Suprapubic skin (tissue), 4 donors: ENCODE measurements at places on chromosomes 1 and 21. TPM values are rescaled to one million over a fixed set of nuclear protein-coding genes. Genes with fewer than 3 reads are reported as not detected.

DNA sequence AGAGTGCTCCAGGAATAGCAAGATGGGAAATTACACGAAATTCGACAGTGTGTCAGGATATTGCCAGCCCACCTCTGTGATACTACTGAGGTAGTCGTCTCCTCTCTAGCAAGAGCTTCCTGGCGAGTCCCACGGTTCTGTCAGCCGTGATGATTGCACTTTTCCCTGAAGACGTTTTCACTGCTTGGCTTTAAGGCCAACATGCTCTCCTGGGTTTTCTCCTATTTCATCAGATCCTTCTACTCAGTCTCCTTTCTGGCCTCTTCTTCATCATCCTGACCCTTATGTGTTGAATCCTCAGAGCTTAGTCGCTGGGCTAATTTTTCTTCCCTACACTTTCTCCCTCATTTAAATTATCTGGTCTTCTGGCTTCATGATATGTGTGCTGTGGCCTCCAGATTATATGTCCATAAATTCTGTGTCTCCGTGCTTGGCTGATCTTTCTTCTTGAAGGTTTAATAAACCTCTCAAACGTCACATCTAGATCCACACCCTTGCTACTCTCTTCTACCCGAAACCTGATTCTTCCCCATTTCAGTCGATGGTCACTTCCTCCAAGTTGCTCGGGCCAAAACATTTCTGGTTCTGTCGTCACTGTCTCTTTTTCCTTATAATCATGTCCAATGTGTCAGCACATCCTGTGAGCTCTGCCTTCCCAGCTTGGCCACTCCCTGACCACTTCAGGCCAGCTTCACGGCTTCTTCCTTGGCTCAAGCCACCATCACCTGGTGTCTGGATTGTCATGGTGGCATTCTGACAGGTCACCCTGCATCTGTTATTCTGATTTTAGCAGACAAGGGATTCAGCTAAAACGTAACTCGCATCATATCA, 12.2 kb downstream of the OR2B11 start:
- no peaks in the 10 kb centered on the region for H3K27me3 ChIP-seq
- H3K36me3 ChIP-seq = no peaks in the 10 kb centered on the region
- DNase-seq = no peak
- no peaks in the 10 kb centered on the region for H3K4me1 ChIP-seq
- H3K4me3 ChIP-seq = no peak overlapping the region
- no peak overlapping the region for H3K27ac ChIP-seq

DNA sequence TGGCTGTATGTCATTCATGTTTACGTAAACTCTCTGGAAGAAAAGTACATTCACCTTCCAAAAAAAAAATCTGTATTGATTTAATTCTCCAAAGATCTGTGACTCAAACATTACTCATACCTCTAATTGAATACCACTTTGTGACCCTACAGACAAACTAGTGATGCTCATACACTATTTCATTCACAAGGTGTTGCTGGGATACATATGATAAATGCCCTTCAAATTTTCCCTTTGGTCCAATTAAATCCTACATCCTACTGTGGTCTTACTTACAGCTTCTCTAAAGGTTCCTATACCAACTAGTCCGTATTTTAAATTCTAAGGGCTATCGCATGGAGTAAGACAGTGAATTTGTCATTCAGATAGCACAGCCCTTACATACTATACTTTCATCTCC, 26.8 kb upstream of the CADM3 start:
- no peak overlapping the region for H3K27ac ChIP-seq
- H3K4me3 ChIP-seq = no peak overlapping the region
- H3K27me3 ChIP-seq = peaks cover 26% of the 10 kb centered on the region
- DNase-seq = no peak
- no peaks in the 10 kb centered on the region for H3K36me3 ChIP-seq
- H3K4me1 ChIP-seq = peaks cover 4% of the 10 kb centered on the region

DNA sequence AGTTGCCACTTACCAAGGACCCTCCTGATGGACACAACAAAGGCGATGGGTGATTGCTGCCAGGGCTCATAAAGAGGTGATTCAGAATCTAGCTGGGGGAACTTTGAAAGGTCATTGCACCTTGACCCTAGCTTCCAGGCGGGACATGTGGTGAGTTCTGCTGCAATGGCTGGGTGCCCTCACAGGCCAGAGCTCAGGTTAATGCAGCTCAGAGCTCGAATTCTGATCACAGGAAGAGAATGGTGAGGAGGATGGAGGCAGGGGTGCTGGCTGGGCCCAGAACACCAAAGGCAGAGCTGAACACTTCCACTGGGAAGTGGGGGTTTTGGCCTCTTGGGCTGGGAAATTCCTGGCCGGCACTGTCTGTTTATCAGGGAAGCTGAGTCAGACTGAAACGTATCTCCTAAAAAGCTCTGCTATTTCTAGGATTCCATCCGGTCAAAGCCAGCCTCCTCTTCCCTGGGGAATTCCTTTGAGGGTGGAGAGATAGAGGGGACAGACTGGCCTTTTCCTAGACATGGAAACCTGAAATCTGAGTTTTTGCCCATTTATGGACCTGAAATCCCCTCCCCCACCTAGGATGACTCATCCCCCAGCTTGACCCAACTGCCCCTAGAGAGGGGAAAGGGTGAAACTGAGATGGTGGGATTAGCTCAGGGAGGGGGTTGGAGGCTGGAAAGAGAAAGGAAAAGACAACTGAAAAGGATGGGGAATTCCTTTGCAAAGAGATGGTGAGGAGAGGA, 27.2 kb downstream of the NUAK2 start:
- DNase-seq = no peak
- peaks cover 9% of the 10 kb centered on the region for H3K4me1 ChIP-seq
- H3K36me3 ChIP-seq = no peaks in the 10 kb centered on the region
- no peaks in the 10 kb centered on the region for H3K27me3 ChIP-seq
- no peak overlapping the region for H3K27ac ChIP-seq

GRCh38 chr1:166884040-166884642, 8.1 kb upstream of the TADA1 start:
- no peak overlapping the region for H3K4me3 ChIP-seq
- H3K4me1 ChIP-seq = peaks cover 4% of the 10 kb centered on the region
- H3K27me3 ChIP-seq = peaks cover 23% of the 10 kb centered on the region
- no peaks in the 10 kb centered on the region for H3K36me3 ChIP-seq
- DNase-seq = no peak
- no peak overlapping the region for H3K27ac ChIP-seq

GRCh38 chr1:234605399-234605982, 4.5 kb downstream of the IRF2BP2 start:
- H3K27ac ChIP-seq = peak overlapping the region; percentile 99
- no peak for DNase-seq
- H3K36me3 ChIP-seq = peaks cover 18% of the 10 kb centered on the region
- H3K4me1 ChIP-seq = peaks cover 53% of the 10 kb centered on the region
- no peaks in the 10 kb centered on the region for H3K27me3 ChIP-seq

DNA sequence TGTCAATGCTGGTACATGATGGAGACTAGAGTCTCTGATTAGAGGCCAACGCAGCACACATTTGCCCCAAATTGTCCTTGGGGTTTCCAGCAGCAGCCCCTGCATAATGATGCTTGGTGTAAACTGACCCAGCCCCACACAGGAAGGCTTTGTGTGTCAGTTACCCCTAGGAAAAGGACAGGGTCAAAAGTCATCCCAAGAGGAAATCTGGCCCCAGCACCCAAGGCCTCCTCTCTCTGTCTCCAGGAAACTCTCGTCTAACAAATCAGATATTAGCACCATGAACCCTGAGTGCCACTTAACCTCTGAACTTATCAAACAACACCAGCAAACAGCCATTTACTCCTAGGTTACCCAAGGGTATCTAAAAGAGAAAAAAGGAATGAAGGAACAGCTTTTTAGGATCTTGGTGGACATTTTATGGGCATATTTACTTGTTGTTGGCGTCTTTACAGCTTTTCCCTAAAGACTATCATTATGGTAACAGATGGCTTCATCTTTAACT, 84.5 kb downstream of the PSMG1 start:
- H3K27me3 ChIP-seq = no peaks in the 10 kb centered on the region
- H3K4me1 ChIP-seq = peaks cover 9% of the 10 kb centered on the region
- H3K36me3 ChIP-seq = no peaks in the 10 kb centered on the region
- no peak overlapping the region for H3K27ac ChIP-seq
- no peak for DNase-seq

DNA sequence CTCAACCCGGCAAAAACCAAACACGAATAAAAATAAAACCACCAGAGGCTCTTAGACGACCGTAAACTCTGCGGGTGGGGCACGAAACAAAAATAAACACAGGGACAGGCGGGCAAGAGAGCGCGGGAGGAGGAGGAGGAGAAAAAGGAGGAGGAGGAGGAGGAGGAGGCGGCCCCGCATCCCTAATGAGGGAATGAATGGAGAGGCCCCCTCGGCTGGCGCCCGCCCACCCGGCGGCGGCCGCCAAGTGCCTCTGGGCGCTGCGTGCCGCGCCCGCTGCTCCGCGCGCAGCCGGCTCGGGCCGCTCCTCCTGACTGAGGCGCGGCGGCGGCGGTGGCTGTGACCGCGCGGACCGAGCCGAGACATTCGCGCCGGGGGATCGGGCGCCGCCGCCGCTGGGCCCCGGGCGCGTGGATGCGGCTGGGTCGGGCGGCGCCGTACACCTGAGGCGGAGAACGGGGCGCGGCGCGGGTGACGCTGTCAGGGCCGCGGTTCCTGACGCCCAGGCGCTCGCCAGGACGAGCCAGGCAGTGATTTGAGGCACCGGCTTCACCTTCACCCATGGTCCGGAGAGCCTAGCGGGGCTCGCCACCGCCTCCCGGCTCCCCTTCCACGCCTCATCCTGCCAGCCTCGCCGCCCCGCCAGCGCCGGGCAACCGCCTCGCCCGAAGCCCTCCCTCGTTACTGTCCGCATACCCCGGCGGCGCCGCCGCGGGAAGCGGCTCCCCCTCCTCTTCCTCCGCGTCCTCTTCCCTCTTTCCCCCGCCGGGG, at the start of gene MARK1:
TSS of gene MARK1 (plus strand) at position 229 of the 771 bp plus-strand sequence. CDS start 687 bp downstream, outside the sequence.
- H3K4me1 ChIP-seq = peaks cover 24% of the 10 kb centered on the region
- no peaks in the 10 kb centered on the region for H3K27me3 ChIP-seq
- H3K4me3 ChIP-seq = peak within 1 kb of the TSS; percentile 76
- no peaks in the 10 kb centered on the region for H3K36me3 ChIP-seq
- DNase-seq = peak; percentile 85
- peak within 1 kb of the TSS; percentile 95 for H3K27ac ChIP-seq

DNA sequence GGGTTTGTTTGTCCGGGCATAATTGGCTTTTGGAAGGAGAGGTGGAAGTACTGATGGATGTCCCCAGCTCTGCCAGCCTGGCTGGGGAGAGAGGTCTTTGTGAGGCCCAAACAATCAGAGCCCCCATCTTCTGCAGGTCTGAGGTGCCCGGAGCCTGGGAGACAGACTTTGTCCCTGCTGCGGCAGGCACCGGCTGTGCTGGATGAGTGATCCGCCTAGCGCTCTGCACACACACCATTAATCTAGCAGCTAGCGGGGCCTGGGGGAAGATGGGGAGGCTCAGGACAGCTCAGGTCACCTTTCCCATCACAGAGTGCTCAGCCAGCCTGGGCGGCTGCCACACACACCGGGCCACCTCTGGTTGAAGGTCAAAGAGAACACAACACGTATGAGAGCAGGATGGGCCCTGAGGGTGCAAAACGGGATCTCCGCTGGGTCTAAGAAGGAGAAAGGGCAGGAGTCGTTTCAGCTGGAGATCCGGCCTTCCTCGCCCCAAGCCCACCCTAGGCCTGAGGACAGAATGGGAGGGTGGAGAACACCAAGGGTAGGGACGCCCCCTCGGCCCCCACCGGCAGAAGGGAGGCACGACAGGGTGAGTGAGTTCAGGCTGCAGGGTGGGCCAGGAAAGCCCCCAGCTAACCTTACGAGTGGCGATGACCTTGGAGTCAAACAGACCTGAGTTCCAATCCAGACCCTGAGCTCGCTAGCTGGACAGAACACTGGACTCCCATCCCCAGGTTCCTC, 341.8 kb downstream of the NPHP4 start:
- no peak for DNase-seq
- no peak overlapping the region for H3K27ac ChIP-seq

DNA sequence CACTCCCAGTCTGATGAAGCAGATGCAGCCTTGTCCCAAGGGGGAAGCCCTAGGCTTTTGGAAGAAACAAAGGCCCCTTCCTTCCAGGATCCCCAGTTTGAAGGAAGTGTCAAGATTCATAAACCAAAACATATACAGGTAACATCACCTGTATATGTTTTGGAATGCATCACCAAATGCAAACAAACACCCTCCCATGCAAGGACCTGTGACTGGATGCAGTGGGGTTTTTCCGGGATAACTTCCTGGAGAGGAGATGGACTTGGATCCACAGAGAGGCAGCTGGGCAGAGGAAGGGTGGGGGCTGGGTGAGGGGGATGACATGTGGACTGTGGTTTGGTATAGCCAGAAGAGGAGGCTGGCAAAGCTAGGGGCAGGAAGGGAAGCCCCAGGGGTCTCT, 1.5 kb upstream of the PLA2G2F start:
- peak; percentile 11 for DNase-seq
- H3K4me1 ChIP-seq = peaks cover 15% of the 10 kb centered on the region
- peak overlapping the region; percentile 35 for H3K27ac ChIP-seq
- no peaks in the 10 kb centered on the region for H3K27me3 ChIP-seq
- no peaks in the 10 kb centered on the region for H3K36me3 ChIP-seq

DNA sequence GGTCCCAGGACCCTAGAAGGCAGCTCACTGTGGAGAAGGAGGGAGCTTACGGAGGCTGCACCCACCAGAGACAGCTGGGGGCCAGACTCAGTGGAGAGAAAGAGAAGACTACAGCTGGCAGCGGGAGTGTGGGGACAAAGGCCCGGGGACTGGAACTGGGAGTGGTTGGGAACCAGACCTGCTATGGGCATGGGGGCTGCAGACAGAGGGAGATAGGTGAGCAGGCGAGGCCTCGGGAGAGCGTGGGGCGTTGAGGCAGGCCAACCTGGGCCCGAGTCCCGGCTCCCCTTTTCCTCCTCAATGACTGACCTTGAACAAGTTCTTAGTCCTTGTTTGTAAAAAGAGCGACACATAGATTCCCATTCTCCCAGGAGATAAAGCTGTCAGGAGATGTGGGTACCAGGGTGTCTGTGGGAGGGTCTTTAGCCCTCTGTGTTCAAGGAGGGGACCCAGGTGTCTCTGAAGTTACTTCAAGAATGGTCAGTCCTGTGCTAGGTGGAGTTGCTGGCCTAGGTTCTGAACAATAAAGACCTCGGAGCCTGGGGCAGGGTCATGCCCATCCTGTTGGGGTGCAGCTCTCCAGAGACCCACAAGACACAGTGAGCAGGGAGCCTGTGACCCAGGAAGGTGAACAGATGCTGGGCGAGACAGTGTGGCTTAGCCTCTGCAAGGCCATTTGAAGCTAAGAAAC, 87.9 kb downstream of the ITPKB start:
- no peaks in the 10 kb centered on the region for H3K27me3 ChIP-seq
- no peak for DNase-seq
- no peak overlapping the region for H3K4me3 ChIP-seq
- no peak overlapping the region for H3K27ac ChIP-seq
- H3K36me3 ChIP-seq = peaks cover 26% of the 10 kb centered on the region

CFAP45 gene
- 2.0 TPM for total RNA-seq

DYNLT4 gene
- total RNA-seq = not detected

TACSTD2 gene
- 151 TPM for total RNA-seq

BTF3L4 gene
- total RNA-seq = 41.7 TPM

ZNF593OS gene
- not detected for total RNA-seq

SPRR5 gene
- total RNA-seq = 17.8 TPM

CHIT1 gene
- 0.23 TPM for total RNA-seq

TNFSF4 gene
- 0.15 TPM for total RNA-seq
